ENCODE measurements at places on chromosomes 5 and 9.

DNA sequence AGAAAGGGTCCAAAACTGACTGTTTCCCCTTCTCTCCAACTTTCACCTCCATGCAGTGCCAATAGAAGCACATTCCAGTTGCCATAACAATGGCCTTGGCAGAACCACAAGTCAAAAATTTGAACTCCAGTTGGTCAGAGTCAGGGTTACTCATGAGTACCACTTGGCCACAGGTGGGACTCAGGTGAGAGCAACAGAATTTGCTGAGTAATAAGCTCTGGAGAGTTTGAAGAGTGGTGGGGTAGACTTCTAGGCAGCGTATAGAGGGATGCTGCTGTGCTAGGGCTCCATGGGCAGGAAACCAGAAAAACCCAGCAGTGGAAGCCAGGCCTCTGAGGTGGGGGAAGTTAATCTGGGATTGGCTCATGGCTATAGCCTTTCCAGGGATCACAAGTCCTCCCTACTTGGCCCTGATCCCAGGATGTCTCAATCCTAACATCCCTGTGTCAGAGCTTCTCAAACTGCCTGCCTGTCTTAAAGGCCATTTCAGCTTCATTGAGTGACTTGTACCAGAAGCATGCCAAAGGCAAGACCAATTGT lies 30.2 kb downstream of the SNX18 start:
- no peak for DNase-seq

GRCh38 chr5:35198075-35198474 lies 32.2 kb downstream of the PRLR start:
- DNase-seq, result no peak

GRCh38 chr5:180070756-180071530 lies 616 bp downstream of the RNF130 start:
- peak; percentile 29 for DNase-seq

- no peak for DNase-seq
Observed at GRCh38 chr9:76462126-76462525, 3.1 kb downstream of the GCNT1 start.
